ENCODE measurements at places on chromosomes 6 and 20. TPM values are rescaled to one million over a fixed set of nuclear protein-coding genes. Genes with fewer than 3 reads are reported as not detected.
A peak's percentile ranks its signal among the peaks of the same experiment; 100 is the strongest.

Gene EPHA7
- total RNA-seq = not detected

Gene PROKR2
- not detected for total RNA-seq

Gene LGSN
- total RNA-seq = not detected

Gene TNF
- total RNA-seq = 33.1 TPM

Gene RIPOR2
- 129 TPM for total RNA-seq

- H3K4me3 ChIP-seq = no peak overlapping the region
- no peak for DNase-seq
- H3K27me3 ChIP-seq = peaks cover 6% of the 10 kb centered on the region
- H3K36me3 ChIP-seq = no peaks in the 10 kb centered on the region
- H3K4me1 ChIP-seq = peaks cover 3% of the 10 kb centered on the region
These were observed 41.2 kb upstream of the KCNG1 start for GRCh38 chr20:51064137-51064536.

- peak overlapping the region; percentile 76 for H3K4me3 ChIP-seq
- H3K27ac ChIP-seq = no peak overlapping the region
- H3K4me1 ChIP-seq = peaks cover 20% of the 10 kb centered on the region
- no peaks in the 10 kb centered on the region for H3K36me3 ChIP-seq
- H3K27me3 ChIP-seq = peaks cover 10% of the 10 kb centered on the region
- no peak for DNase-seq
These were observed 328 bp downstream of the RRBP1 start for GRCh38 chr20:17681726-17682102.

Data from CD4-positive, alpha-beta T cell (primary cell).